ENCODE measurements at places on chromosomes 2 and 18. TPM values are rescaled to one million over a fixed set of nuclear protein-coding genes. Genes with fewer than 3 reads are reported as not detected.

SNORC gene
- 0.33 TPM for total RNA-seq

AMER3 gene
- not detected for total RNA-seq

MALL gene
- not detected for total RNA-seq

PPP1R1C gene
- not detected for total RNA-seq
